ENCODE measurements at places on chromosomes 1 and 21. TPM values are rescaled to one million over a fixed set of nuclear protein-coding genes. Genes with fewer than 3 reads are reported as not detected.

DNA sequence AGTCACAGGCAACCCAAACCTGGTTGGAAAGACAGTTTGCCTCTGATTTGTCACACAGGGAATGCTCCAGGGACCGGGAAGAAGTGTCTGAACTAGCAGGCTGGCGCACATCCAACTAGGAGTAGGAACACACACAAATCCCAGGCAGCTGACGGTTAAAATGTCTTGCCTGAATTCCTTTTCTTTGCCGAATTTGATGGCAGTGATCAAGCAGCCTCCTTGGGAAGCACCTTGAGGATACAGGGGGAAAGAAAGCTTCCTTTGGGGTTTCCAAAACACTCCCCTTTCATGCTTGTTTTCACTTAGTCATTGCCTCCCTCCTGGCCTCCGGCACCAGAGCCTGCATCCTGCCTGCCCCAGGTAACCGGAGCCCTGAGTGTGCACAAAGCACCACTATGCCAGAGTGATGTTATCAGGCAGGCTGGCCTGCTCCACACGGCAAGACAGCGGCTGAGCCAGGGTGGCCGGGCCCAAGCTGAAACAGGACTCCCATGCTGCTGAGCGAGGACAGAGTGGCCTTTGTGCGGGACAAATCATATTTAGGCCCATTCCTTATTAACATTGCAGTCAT is 193.8 kb downstream of the LMX1A start:
- peak; percentile 4 for DNase-seq

- DNase-seq: no peak
Measured at GRCh38 chr1:52792036-52792435, 50.5 kb upstream of the ZYG11A start.

GRCh38 chr1:225479341-225479740 is 51.5 kb upstream of the LBR start:
- DNase-seq: no peak

- no peak for DNase-seq
Measured at GRCh38 chr1:177119311-177119710, 45.2 kb downstream of the ASTN1 start.

DNA sequence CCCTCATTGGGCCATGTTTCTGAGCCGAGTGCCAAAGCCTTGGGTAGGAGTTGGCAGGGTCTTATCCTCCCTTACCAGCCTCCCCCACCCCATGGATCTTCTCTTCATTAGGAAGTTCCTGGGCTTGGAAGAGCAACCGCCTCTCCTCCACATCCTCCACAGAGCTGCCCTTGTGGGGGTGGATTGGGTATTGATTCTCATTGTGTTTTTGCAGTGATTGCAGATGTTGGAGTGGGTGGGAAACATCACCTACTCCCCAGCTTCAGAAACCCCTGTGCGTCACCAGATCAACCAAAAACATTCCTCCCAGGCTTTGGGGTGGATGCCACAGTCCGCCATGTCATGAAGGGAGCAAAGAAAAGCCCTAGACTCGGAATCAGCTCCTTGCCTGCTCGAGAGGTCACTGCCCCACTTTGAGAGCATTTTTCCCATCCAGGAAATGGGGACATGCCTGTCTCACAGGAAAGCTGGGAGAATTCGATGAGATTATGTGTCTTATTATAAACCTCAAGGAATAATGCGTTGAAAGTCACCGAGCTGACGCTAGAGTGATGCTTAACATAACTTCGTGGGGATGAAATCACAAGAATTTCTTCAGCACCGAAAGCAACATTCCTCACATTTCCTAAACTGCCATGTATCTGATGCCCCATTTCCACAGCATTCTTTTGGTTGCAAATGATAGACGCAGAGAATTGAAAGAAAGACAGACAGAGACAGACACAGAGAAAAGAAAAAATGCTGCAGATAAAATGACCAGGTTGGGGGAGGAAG is 44.7 kb upstream of the ZBTB40 start:
- no peak for DNase-seq

DNA sequence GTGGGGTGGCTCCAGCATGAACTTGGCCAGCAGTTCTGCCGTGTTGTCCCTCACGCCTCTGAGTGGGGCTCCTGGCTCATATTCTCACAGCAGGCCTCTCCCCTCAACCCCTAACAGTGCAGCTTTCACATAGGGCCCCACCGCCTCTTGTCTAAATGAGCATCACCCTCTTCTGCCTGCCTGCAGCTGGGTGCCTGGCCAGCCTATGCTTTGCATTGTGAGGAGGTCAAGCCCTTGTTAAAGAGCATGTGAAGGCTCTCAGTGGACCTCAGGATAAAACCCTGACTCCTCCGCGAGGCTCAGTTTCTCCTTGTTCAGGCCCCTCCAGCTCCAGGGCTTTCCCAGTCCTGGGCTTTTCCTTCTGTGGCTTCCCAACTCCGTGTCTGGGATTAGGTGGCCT is 34.8 kb downstream of the CRYAA start:
- DNase-seq: no peak

DNA sequence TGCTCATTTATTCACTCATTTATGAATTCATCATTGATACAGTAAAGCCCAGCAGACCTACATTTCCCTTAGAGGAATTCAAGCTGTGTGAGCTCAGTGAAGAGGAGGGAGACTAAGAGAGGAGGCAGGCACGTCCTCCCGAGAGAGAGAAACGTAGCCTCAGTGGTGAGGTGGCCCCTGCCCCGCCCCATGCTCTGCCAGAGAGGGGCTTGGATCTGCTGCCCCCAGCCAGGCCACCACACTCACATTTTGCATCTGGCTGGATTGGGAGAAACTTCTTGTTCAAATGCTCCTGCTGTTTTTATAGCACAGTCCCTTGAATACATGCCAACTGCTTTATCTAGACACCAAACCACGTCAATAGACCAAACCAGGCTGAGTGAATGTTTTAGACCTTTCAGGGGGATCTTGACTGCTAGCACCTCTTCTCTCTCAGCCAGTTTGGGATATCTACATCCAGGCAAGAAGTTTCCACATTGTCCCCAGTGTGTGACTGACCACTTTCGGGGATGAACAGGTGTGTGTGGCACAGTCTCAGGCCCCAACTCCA is 67.7 kb upstream of the AJAP1 start:
- DNase-seq: no peak

The TSSK3 gene
- total RNA-seq: 1.9 TPM

GRCh38 chr1:246364415-246364941 is 142.6 kb downstream of the SMYD3 start:
- DNase-seq: no peak

GRCh38 chr21:25934771-25935224 is 200.0 kb downstream of the GABPA start:
- DNase-seq: peak; percentile 72

The ACOT11 gene
- total RNA-seq: 12.5 TPM

- DNase-seq: no peak
Measured at GRCh38 chr21:42659416-42660117, 6.1 kb downstream of the PDE9A start.

GRCh38 chr1:236523704-236524141 is at the start of gene LGALS8:
Gene LGALS8, plus strand, starts transcription at chr1:236523982. Its CDS starts 2,089 bp downstream, at chr1:236526071.
- peak; percentile 90 for DNase-seq

The COX20 gene
- 41.9 TPM for total RNA-seq

GRCh38 chr1:55073187-55073916 is 34.0 kb downstream of the PCSK9 start:
- DNase-seq: no peak
